Kasumi-1 (cell line): ENCODE measurements at places on chromosomes 2 and 18.

DNA sequence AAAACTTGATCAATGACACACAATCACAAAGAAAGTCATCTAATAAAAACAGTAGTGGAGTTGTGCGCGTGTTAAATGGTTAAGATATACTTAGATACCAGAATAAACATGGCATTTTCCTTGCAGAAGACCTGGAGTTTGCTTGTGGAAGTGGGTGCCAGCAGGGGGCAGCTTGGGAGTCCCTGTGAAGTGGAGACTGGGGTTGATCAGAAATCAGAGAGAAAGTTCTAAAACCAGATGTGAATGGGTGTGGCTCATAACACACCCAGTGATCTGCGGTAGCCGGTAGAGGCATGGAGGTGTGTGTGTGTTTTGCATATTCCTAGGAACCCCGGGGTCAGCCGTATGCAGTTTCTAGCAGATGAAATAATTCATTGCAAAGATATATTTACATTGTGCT is 300.1 kb upstream of the TRIB2 start:
- DNase-seq: peak; percentile 47

GRCh38 chr2:163748420-163748819 is 12.6 kb upstream of the FIGN start:
- no peak for DNase-seq

GRCh38 chr2:228869636-228870264 is 401.3 kb downstream of the PID1 start:
- no peak for DNase-seq

GRCh38 chr2:3113122-3113521 is 264.5 kb downstream of the EIPR1 start:
- no peak for DNase-seq

GRCh38 chr2:240106765-240107476 is 29.2 kb downstream of the COPS9 start:
- DNase-seq: no peak

DNA sequence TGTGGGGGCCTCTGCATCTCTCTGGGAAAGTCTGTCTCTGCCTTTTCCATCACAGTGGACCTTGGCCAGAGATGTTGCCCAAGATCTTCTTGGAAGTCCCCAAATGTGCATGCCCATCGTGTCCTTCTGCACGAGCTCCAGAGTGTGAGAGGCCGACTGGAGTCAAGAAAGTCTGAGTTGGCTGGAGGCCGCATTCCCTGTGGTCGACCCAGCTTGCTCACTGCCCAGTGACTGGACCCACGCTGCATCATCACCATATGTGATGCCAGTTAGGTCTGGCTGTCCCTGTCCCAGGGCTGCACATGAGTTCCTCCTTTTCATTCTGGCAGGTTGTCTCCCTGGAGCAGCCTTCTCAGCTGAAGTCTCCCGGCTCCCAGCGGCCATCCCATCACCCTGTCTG is 93.8 kb downstream of the ARL4C start:
- DNase-seq: no peak

DNA sequence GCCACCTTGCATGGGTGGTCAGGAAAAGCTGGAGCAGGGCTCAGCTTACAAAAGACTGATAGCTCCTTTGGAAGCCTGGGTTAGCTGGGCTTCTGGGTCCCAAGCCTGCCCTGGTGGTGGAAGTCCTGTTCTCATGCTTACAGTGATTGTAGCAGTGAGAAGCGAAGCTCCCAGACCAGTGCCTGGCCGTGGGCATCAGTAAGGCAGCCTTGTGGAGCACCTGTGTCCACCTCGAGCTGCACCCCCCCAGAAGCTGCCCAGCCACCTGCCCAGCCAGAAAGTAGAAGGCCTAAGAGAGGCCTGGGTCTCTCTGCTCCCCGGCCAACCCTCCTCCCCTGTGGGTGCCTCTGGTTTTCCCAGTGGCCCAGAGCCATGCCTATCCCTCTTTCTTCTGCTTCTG is 10.5 kb downstream of the GLI2 start:
- DNase-seq: no peak

GRCh38 chr2:5720426-5720825 is 28.2 kb downstream of the SOX11 start:
- no peak for DNase-seq

DNA sequence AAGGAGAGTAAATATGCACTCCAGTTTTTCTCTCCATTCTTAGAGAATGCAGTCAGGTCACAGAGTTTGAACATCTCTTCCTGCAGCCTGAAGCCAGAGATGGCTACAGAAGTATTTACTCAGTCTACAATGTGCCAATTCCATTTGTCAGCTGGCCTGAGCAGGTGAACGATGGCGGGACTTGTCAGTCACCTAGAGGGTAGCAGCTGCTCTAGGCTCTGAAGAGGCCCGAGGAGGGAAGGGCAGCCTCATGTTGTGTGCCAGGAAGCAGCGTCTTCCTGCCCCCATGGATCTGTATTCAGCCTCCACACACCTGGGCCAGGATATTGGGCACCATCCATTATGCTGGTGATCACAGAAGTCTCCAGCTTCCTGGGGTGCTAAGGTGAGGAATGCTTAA is 316.7 kb upstream of the CHAC2 start:
- no peak for DNase-seq

DNA sequence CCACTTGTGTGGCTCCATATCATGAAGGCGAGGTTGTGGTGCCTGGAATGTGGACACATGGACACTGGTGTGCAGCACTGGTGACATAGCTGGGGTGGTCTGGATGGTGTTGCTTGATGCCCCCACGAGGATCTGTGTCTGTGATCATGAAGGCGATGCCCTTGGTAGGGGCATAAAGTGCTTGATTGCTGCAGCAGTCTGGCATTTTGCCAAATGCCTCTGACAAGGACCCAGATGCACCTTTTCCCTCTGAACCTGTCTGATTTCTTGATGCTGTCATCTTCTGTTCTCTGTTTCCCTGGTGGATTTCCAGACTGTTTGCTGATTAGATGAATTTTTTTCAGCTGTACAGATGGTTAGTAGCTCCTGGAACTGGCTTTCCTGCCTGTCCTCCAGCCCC is 752.0 kb upstream of the HS6ST1 start:
- DNase-seq: no peak

DNA sequence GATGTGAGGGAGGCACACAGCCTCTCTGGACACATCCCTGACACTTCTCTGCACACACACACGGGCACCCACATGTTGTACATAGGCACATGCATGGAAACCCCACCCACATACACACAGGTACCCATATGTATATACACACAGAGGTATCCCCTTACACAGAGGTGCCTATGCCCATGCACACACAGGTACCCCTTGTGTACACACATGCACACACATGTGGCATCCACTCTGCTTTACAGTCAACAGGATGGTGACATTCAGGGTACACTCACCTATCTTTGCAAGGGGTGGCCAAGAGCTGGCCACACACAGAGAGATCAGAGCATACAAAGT is 59.5 kb downstream of the FAM168B start:
- no peak for DNase-seq

- no peak for DNase-seq
These were observed 72.7 kb downstream of the TMEM247 start for GRCh38 chr2:46552079-46552478.
